ENCODE measurements at places on chromosomes 16 and 17. TPM values are rescaled to one million over a fixed set of nuclear protein-coding genes. Genes with fewer than 3 reads are reported as not detected.

- DNase-seq, result peak; percentile 74
Measured at GRCh38 chr16:56667581-56668571, at the start of gene MT1G. Gene MT1G, minus strand, starts transcription at chr16:56668065. Its CDS starts 72 bp downstream, at chr16:56667993.

ALOX12 gene
- total RNA-seq, result 0.46 TPM

GRCh38 chr16:13439766-13440165 lies 480.2 kb upstream of the ERCC4 start:
- DNase-seq, result no peak

KRTAP17-1 gene
- 0.48 TPM for total RNA-seq

DNA sequence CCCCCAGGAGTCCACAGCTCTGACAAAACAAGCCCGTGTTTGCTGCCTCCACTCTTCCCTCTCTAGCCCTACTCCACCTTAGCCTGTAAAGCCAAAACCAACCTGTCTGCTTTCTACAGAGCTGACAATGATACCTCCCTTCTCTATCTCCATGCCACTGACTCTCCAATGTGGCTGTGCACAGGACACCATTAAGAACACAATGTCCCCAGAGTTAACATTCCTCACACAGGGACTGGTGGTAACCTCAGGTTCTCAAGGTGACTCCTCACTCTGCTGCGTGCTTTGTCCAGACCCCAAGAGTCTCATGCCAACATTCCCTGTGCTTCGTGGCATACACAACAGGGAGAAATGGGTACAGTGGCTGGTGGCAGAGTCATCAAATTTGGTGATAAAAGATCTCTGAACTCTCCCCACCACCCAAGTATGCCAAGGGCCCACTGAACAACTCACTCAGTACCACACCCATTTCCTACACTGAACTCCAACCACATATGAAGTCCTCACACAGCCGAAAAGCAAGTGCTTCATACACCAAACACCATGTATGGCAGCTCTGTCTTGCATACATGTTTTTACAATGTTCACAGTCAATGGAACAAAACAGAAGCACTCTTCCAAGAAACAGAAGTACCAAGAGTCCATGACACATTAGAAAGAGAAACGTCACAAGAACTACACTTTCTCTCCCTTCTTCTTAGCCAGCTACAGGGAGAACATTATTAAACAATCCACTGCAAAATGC lies 21.1 kb downstream of the CSNK2A2 start:
- no peak for DNase-seq

- no peak for DNase-seq
Measured at GRCh38 chr16:85185303-85186100, 73.2 kb upstream of the CIBAR2 start.

ZPBP2 gene
- total RNA-seq, result not detected

HEXIM2 gene
- 11.8 TPM for total RNA-seq

- DNase-seq, result no peak
Measured at GRCh38 chr17:50614471-50615051, 20.1 kb upstream of the ABCC3 start.

- peak; percentile 79 for DNase-seq
Measured at GRCh38 chr17:82076785-82077591, 11.4 kb upstream of the DUS1L start.

DNA sequence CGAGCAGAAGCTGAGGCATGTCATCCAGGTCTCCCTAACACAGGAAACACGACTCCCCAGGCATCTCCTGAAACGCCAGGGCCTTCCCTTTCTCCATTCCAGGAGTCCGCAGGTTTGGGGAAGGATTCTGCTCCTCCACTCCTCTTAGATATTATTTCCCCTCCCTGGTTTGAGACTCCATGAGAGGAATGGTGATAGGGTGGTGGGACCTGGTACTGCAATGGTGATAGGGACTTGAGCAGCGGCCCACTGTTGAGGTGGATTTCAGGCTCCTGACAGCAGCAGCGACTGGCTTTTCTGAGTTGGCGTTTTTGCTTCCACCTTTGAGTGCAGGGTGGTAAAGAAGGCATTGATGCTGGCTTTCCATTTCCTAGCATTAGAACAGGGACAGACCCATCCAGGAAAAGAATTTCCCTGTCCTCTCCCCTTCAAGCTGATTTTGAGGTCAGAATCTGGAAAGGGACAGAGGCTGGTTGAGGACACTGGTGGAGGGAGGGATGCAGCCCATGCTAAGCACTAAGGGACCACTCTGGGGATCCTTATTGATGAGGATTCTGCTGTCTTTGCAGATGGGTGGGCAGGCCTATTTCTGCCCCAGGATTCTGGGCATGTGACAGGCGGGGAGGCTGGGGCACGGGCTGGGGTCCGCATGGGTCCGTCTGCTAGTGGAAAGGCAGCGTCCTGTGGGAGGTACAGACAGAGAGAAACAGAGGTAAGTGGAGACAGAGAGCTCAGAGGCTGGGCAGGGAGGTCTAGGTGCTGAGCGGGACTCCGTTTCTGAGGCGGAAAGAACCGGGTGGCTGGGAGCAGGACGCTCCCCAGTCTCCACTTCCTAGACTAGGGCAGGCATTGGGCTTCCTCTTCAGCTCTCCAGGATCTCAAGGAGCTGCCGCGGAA lies 1.3 kb upstream of the TBX4 start:
- peak; percentile 88 for DNase-seq

GRCh38 chr17:76535788-76536510 lies 1.6 kb downstream of the CYGB start:
- DNase-seq, result no peak

GRCh38 chr17:78589031-78589675 lies 12.0 kb upstream of the DNAH17 start:
- no peak for DNase-seq

DNA sequence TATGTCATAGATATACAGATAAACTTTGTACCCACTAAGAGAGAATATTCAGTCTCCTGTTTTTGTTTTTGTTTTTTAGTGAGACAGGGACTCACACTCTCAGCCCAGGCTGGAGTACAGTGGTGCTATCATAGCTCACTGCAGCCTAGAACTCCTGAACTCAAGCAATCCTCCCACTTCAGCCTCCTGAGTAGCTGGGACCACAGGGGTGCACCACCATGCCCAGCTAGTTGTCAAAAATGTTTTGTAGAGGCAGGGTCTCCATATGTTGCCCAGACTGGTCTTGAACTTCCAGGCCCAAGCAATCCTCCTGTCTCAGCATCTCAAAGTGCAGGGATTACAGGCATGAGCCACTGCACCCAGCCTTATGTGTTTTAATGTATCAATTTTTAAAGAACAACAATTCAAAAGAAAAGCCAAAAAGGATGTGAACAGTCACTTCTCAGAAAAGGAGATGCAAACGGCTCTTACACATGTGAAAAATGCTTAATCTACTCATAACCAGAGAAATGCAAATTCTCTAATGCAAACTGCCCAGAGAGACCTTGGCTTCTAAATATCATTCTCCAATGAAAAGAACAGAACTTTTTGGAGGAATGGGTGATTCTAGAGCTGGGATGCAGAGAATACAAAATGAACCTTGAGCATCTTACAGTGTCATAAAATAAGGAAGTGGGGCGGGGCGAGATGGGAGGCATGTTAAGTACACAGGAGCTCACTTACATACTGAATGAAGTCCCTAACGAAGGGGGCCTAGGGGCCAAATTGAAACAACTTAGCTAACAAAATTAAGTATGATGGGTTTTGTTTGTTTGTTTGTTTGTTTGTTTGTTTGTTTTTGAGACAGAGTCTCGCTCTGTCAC lies 7.3 kb upstream of the CMTM3 start:
- DNase-seq, result no peak

HIGD1B gene
- total RNA-seq, result not detected

DNA sequence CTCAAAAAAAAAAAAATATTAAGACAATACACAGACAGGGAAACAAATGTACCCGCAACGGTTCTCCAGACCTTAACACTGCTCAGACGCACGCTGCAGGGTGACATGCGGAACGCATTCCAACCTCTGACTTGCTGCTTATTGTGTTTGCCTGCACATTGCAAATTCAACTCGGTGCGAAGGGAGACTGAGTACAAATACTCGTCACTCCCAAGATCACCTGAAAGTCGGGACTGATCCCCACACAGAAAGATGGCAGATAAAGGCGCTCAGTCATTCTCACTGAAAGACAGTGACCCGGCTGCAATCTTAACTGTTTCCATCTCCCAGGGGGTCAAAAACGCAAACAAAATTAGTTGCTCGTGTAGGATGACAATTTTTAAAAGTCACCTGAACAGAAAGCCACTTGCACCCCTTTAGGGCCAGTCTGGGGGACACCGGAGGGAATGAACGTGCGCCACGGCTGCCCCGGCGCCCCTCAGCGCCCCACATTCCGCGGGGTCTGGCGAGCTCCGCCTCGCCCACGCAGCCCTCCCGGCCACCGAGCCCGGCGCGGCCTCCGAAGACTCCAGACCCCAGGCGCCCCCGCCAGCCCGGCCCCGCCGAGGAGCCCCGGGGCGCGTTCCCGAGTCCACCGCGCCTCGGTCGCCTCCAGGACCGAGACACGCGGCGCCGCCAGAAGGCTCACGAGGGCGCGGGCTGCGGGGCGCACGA lies 589 bp downstream of the CLCN7 start:
- no peak for DNase-seq

DNA sequence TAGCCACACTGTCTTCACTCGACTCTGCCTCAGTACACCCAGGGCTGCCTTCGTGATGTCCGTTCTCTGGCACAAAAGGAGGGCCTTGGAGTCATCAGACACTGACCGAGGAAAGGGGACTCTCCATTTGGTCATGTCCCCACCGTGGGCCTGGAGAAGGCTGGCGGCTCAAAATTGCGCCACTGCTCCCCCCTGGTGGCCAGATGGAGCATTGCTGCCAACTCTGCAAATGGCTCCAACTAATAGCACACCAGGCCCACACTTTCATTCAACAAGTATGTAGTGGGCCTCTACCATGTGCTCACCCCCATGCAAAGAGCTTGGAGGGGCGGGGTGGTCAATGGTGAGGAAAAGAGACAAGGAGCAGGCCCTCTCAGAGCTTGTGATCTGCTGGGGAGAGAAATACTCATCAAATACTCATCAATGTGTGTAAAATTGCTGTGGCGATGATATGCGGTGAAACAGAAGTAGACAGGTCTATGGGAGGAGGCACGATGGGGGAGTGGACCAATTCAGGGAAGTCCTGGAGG lies 5.2 kb upstream of the GRIN2C start:
- peak; percentile 97 for DNase-seq

NOTUM gene
- total RNA-seq, result 26.3 TPM

GRCh38 chr16:67430977-67431774 lies at the start of gene HSD11B2:
Gene HSD11B2, plus strand, starts transcription at chr16:67431121. Its CDS starts 128 bp downstream, at chr16:67431249.
- peak; percentile 90 for DNase-seq

DNA sequence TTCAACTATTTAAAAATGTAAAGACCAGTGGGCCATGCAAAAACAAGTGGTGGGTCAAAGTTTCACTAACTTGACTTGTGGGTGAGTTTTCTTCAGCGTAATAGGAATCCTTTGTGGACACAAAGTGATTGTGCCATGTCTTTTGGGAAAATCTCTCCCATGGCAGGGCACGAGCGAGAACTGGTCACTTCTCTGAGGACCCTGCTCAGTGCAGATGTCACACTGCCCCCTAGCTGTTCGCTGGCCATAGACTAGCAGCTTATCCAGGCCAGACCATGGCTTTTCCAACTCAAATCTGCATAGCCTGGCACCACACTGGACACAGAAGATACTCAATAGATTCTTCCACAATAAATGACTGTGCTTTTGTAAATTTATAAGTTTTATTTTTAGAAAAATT lies 306.0 kb upstream of the CCL2 start:
- peak; percentile 95 for DNase-seq

DNA sequence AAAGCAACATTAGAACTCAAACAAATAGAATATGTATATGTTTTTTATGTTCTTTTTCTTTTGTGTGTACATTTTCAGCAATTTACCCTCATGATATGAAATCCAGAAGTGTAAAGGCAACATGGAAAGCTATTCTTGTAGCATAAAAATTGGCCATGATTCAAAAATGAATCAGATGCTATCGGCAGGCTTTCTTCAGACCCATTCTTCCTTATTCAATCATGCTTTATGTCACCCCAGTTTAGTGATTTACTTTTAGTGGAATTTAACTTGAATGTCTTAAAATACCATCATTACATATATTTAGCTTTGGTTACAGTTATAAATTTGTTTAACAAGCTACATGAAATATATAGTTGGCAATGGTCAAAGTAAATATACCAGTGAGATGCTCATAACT lies 21.4 kb upstream of the SMIM36 start:
- DNase-seq, result no peak

CHD3 gene
- 48.7 TPM for total RNA-seq

IGSF6 gene
- not detected for total RNA-seq

- peak; percentile 54 for DNase-seq
Measured at GRCh38 chr17:40542558-40543411, 22.5 kb downstream of the CCR7 start.

RNF167 gene
- total RNA-seq, result 123 TPM

DNA sequence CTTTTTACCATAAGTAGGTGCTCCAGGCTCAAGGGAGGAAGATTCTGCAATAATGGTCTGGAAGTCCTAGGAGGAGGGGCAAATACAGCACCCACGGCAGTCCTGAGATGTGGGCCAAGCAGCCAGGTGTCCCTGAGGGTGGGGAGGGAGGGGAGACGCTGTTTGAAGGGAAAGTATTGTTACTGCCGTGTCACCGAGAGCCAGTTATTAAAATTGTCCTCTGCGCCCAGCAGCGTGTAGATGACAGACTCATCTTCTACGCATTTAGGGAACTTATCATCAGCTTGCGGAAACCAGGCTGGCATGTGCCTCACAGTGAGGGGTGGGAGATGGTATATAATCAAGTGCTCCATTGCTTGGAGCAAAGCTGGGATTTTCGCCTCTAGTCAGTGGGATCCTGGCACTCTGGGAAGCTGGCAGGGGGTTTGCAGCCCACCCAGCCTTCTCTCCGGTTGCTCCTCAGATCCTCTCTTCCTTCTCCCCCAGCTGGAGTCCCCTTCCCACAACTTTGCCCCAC lies 104.6 kb downstream of the OR1D5 start:
- DNase-seq, result no peak

DNA sequence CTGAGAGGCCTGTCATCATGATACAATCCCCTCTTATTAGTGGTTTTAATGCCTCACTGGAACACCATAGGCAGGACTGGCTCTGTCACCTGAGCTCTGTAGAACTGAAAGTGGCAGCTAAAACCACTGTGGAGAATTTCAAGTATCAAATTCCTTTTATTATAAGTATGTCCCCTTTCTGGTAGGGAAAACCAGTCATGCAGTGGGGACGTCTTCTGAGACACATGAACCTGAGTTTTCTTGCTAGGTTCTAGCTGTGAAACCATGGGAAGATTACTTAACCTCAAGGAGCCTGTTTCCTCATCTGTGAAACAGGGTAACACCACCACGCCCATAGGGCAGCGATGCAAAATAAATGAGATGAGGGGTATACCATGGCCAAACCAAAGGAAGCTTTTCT lies 4.7 kb downstream of the VAC14 start:
- no peak for DNase-seq

DNA sequence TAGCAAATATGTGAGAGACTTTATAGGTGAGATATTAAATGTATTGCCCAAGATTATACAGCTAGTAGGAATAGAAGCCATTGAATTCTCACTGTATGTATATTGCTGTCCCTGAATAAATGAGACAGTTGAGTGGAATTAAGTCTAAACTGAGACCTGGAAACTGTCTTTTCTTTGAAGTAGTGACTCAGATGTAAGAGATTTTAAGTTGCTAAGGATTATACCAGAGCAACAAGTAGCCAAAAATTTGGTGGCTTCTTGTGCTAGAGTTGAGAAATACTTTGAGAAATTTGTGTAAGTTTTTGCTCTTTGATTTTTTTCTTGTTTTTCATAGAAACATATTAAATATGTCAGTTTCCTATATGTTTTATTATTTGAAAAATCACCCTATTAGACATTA lies 58.7 kb downstream of the TANC2 start:
- no peak for DNase-seq
